Fibroblast of the aortic adventitia (primary cell): ENCODE measurements at places on chromosomes 1 and 21.

DNA sequence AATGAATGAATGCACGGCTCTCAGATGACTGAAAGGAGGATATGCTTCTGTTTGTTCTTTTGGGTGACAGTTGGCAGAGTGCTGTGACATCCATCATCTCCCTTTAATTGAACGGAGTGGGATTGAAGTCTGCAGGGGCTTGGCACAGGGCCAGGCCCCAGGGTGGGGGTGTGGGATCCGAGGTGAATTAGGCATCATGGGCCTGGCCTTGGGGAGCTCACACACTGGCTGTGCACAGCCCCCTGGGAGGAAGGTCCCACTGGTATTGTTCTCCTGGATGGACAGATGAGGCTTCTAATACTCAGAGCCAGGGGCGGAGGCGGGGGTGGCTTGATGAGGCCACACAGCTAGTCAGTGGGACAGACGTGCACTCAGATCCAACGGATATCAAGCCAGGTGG lies 19.3 kb downstream of the EPHB2 start:
- no peak for DNase-seq

- peak; percentile 83 for DNase-seq
Observed at GRCh38 chr1:248841702-248842395, 3.8 kb downstream of the ZNF672 start.

- no peak for DNase-seq
Observed at GRCh38 chr21:34697826-34698225, 29.0 kb downstream of the CLIC6 start.

DNA sequence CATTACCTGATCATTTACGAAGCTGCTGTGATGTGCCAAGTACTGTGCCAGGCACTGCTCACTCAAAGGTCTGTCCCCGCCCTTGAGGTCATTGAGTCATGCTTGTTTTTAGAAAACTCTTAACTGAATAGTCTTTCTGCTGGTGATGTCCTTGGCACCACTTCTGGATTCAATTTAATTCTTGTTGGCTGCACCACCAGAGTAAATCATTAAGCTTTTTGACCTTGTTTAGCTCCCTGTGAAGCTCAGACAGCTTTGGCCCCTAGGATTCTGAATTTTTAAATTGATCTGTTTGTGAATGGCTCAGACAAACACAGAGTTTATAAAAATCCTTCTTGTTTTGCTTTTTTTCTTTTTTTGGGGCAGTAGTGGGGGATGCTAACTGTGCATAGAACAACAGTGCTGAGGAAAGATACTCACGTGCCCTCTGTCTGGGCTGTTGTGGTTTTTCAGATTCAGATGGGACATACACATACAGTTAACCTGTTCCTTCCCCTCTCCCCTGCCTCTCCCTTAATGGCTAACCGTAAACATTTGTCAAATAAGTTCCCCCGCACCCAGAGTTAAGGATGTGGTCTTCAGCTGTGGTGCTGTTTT lies 67.6 kb downstream of the MTR start:
- peak; percentile 8 for DNase-seq

- peak; percentile 25 for DNase-seq
Observed at GRCh38 chr1:30842697-30843354, 65.7 kb downstream of the SDC3 start.

- no peak for DNase-seq
Observed at GRCh38 chr1:196980859-196981258, 3.5 kb downstream of the CFHR5 start.

DNA sequence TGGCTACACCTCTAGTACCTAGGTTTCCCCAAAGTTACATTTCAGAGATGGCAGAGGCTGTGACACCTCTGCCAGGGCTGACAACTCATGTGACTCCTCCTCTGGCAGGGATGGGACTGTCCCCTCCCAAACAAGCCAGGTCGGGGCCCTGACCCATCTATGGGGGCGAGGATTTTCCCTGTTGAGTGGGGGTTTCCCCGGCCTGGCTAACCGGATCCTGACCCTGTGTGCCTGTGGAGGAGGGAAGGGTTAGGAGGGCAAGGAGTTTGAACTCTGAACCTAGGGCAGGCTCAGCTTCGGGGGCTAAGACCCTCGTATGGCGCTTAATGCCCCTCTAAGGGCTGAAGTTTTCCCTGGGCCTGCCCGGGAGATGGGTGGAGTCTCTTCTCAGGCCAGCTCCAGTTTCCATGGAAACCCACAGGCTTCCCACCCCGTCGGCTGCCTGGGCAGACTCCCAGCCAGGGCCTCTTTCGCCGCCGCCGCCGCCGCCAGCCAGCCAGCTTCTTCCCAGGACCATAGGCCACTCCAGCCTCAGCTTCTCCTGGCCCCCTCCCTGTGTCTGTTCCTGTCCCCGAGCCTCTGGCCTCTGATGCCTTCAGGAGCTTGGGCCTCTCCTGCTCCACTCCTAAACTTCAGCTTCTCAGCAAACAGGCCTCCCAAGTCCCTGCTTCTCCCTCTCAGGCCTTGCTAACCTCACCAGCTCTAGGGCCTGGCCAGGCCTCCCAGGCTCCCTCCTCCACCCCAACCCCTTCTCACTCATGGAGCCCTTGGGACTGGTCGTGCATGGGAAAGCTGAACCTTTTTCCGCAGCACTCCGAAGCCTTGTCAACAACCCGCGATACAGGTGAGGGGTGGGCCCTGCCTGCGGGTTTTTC lies at the start of gene BTBD19:
Gene BTBD19 (plus strand): TSS at position 461 of the 875 bp plus-strand sequence. CDS start 298 bp downstream, at position 759.
- peak; percentile 94 for DNase-seq

DNA sequence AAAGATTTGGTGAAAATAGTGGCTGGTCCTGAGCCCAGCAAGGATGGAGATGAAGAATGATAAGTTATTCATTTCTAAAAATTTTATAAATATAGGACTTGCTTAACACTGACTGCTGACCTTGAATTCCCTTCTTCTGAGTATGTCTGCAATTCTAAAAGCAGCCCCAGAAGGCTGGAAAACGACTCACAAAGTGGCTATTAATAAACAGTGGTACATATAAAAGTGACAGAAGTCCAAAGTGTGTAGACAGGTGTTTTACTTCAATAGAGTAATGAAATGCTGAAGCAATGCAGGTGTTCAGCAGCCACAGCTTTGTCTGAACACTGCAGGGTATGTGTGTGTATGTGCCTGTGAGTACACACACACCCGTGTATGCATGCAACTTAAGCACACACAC lies 219.0 kb upstream of the NRIP1 start:
- peak; percentile 28 for DNase-seq

DNA sequence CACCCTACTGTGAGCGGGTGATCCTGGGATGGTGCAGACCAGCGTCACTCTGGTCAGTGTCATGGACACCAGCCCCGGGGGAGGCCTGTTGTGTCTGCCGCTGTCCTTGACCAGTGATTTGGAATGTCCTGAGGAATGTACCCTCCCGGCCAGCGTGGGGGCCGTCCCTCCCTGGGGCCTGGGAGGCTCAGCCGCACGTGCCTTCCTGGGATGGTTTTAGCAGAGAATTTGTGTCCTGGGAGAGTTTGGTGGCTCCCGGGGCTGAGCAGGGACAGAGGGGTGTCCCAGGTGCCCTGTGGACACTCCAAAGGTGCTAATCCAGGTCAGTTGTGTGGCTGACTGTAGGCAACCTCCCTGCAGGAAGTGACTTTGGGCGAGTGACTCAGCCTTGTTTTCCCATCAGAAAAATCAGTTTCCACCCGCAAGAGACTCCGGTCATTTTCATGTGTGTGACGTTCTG lies 6.2 kb downstream of the ARHGEF16 start:
- no peak for DNase-seq

- peak; percentile 14 for DNase-seq
Observed at GRCh38 chr1:12697397-12697796, 18.5 kb upstream of the AADACL3 start.

DNA sequence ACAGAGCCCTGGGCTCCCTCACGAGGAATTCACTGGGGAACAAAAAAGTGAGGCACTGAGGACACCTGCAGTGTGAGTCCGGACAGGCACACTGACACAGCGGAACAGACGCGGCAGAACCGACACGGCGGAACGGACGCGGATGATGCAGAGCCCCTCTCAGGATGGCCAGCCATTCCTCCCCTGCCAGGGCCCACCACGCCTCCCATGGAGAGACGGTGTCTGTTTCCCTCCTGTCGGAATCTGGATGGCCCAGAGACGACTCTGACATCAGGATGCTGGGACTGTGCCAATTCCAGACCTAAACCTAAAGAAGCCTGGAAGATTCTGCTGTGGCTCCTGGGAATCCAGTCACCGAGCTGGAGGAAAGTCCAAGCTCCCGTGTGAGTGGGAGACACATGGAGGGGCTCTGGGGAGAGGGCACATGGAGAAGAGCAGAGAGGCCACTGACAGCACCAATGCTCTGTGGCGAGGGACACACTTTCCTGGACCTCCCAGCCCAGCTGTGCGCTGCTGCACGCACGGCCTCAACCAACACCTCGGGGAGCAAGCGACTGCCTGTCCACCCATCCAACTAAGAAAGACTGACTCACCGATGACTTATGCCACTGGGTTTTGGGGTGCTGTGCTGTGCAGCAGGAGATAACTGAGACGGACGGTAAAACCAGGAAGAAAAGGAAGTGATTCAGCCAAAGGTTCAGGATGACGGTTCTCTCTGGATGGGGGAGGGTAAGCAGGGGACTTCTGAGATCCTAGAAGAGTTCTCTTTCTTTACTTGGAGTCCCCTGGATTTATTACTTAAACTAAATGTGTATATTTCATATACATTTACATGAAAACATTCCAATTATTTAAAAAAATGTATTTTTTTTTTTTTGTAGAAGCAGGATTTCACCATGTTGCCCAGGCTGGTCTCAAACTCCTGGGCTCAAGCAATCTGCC lies 23.3 kb downstream of the ZBTB17 start:
- DNase-seq, result peak; percentile 85

DNA sequence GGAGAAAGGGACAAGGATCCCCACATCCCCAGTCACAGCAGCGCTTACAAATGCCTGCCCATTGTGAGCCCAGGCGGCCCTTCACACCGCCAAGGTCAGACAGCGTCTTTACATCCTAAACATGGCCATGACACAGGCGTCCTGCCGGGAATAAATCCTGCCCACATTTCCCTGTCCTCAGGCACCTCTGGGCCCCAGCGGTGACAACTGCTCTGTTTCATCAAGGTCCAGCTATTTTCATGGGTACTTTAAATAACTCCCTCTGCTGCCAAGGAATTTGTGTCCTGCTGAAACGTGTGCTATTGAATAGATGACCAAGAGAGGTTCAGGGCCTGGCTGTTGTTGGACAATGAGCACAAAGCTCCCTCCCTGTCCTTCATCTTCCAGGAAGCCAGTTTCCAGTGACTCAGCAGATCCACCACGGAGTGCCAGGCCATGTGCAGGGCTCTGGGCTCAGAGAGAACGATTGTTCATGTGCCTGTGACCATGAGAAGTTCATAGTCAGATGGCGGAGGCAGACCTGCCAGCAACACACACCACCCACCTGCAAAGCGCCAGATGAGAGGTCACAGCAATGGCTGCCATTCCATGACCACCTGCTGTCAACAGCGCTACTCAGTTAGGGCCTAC lies 195.8 kb downstream of the MATN1 start:
- no peak for DNase-seq

GRCh38 chr1:29569971-29570634 lies 333.8 kb downstream of the PTPRU start:
- DNase-seq, result peak; percentile 37

- no peak for DNase-seq
Observed at GRCh38 chr1:41394959-41395956, 34.0 kb downstream of the FOXO6 start.

- no peak for DNase-seq
Observed at GRCh38 chr1:15286452-15286851, 39.4 kb downstream of the FHAD1 start.

DNA sequence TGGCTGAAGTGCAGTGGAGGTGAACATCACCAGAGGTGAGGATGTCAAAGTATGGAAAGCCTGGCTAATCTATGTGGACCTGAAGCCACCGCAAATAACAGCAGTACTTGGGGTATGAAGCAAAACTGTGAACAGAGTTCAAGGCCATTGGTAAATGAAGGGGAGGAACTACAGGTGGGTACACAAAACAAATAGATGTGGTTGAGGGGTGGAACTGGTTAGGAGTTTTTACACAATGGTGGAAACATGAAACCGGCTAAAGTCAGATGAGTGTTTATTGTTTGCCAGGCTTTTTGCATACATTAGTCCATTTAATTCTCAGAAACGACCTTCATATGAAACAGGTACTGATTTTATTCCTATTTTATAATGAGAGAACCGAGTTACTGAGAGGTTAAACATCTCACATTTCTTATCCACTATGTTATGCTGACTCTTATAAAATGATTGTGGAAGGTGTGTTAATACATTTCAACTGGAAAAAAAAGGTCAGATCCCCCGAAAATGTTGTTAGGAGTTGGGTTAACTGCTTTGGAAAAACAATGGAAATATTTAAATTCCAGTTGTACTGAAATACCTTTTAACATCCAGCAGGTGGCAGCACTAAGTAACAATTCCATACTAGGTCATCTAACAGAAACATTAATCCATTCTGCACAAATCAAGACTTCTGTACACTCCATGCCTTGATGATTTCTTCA lies 44.3 kb upstream of the GTF2B start:
- DNase-seq, result peak; percentile 63

DNA sequence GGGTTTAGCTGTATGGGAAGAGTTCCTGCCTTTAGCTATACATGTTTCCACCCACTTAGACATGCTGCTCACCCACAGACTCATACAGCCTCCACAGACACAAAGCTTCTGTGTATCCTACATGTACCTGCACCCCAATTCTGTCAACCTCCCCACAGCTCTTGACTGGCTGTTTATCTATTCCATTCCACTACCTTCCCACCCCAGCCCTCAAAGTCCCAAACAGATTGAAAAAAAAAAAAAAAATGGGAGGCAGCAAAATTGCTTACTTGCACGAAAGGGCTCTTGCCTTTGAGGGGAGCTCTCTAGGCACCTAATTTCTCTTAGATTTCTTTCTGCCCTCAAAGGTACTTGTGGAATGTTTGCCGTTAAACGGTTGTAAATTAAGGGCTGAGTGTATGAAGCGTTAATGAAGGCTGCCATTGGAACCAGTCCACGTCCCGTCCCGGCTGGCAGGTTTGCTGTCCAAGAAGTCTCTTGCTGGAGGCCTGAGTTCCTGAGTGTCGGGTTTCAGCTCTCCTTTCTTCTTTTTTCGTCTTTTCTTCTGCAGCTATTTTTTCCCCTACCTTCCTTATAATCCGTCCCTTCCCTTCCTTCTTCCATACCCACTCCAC lies 43.6 kb downstream of the PBX1 start:
- peak; percentile 67 for DNase-seq

DNA sequence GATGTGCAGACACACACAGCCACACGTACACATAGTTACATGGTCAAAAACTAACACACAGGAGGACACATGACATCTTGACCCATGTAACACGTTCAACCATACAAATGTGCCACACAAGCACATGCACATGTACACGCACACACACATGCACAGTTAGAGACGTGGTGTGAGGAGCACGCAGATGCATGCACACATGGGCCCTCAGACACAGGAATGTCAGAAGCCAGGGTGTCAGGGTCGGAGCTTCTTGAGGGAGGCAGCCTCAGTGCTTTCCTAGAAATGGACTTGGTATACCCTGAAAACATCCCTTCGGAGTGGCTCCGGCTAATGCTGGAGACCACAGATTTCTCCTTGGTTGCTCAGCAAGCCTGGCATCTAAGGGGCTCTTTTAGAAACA lies 114.3 kb downstream of the DMRTB1 start:
- DNase-seq, result no peak

- DNase-seq, result no peak
Observed at GRCh38 chr1:2494323-2494693, 18.2 kb downstream of the PLCH2 start.
